Activated effector memory CD4-positive, alpha-beta T cell treated with anti-CD3 and anti-CD28 coated beads, Interleukin-2, amount 50 U/mL, for 16 hours (primary cell): ENCODE measurements at places on chromosomes 6 and 20.

GRCh38 chr6:165961233-165961632 lies 206.4 kb downstream of the TBXT start:
- DNase-seq = no peak

- DNase-seq = peak; percentile 41
Observed at GRCh38 chr6:166500246-166500645, 86.2 kb downstream of the RAMACL start.

GRCh38 chr20:9974324-9974723 lies 60.5 kb upstream of the ANKEF1 start:
- no peak for DNase-seq

DNA sequence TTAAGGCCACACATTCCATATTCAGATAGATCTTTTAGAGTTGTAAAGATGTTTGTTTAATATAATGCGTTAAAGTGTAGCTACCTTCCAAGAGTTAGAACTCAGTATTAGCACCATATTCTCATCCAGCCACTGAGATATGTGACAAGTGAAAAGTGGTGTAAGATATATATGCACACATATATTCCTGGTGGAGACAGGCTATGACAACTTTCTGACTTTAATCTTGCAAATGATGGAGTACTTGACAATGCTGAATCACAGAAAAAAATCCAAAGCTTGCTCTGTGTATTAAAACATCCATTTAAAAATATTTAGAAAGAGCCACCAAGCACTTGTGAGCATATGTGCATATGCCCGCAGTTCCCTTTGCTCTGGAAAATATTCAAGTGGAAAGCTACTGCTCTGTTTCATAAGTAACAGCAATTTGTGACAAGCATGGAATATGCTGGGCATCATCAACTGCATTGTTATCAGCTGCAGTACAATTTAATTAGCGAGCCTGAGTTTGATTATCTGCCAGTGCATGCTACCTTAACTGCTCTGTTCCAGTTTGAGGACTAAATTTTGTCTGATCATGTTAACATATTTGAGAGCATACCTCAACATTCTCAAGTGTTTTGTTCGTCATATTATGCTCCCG lies 64.8 kb downstream of the VIP start:
- no peak for DNase-seq

DNA sequence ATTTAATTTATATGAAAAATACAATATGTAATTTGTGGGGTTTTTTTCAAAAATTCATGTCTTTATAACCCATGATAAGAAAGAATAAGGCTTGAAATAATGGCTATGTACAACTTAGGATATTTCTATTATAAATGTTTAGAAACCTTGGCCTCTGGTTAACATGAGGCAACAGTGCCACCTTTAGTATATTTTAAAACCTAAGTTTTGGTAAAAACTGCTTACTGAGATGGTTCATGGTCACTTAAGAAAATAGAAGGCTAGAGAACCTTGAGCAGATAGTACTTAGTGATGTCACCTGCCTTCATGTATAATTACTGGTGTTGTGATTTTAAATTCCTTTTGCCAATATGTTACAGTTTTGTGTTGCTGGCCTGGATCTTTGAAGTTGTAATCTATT lies 176.4 kb downstream of the ADGB start:
- no peak for DNase-seq
